ENCODE measurements at places on chromosomes 13 and 19.

DNA sequence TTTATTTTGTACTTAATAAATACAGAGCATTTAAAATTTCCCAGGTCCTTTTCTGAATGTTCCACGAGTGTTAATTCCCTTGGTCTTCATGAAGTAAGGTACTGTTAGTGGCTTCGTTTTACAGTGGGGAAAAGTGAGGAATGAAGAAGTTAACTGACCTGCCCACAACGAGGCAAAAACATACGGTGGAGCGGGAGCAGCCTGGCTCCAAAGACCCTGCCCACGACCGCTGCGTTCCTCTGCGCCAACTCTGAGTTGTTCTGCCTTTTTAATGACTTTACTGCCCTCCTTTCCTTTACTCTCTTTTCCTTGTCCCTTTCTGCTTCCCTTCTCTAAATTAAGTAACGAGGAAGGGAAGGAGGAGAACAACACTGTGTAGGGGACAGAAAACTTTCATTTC is 392.9 kb downstream of the PCDH9 start:
- no peak for DNase-seq

GRCh38 chr19:45515081-45515624 is 7.9 kb downstream of the VASP start:
- no peak for DNase-seq

DNA sequence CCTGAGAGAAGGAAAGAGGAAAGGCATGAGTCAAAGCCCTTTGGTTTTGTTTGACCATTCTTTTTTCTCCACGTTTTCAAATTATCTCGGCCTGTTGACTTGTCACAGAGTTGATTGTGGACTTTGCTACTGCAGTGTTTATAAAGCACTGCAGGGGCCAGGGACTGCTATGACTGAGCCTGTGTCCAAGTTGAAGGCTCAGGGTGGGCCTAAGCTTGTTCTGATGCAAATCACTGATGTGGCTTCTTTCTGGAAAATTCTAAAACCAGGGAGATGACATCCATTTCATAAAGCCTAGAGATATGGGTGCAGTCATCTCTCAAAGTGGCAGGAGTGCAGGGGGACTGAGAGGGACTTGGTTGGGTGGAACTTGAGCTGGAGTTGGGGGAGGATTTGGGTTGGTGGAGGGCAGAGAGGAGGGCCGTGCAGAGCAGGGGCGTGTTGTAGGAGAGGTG is 1.2 kb upstream of the CXCL17 start:
- no peak for DNase-seq

- peak; percentile 67 for DNase-seq
These were observed 25.9 kb downstream of the EFNA2 start for GRCh38 chr19:1311543-1312091.

DNA sequence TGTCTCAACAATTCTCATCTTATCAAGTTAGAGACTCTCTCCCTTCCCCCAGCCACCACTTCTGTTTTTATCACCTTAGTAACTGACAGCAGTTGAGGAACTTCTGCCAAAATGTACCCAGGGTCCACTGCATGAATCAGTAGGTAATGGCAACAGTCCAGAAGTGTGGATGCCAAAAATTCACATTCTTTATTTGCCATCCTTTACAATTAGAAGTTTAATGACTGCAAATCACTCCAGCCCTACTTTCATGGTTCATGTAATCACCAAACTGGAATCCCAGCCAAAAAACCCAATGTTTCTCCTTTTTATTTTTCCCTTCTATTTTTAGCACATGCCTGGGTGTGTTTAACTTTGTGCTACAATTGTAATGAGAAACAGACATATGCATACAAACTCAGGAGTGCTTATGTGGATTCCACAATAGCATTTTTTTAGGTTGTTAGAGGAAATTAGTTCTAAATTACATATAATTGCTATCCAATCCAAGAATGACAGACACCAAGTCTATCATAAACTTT is 243.5 kb downstream of the RGCC start:
- no peak for DNase-seq

GRCh38 chr13:41148419-41149283 is 16.0 kb upstream of the KBTBD6 start:
- DNase-seq = no peak

GRCh38 chr19:56107626-56108351 is 13.3 kb downstream of the ZNF787 start:
- no peak for DNase-seq

GRCh38 chr13:50593207-50593606 is 250.3 kb downstream of the DLEU7 start:
- DNase-seq = no peak

DNA sequence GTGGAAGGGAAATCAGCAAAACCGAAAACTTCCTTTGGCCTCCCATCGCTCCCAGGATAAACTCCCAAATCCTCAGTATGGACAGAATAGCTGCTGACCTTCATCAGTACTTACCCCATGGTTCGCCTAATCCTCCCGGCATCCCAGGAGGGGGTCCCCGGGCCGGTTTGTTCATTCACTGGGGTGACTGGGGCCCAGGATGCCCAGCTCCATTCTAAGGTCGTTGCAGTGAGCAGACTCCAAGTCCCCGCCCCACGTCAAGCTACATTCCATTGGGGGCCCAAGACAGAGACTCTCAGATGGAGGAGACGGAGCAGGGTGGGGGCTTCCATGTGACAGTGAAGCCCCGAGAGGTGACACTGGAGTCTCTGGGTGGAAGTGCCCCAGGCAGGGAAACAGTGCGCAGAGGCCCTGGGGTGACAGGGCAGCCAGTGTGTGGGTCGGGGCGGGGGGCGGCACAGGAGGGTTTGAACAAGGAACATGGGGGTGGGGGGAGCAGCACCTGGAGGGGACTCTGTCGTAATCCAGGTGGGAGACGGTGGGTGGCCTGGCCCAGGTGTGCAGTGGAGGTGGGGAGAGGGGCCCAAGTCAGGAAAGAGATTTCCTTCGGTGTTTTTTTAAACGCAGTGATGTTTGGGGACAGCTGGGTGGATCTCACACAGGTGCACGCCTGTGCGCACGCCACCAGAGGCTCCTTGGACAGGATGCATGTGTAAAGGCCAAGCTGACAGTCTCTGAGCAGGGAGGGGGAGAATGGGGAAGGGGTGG is 5.1 kb downstream of the SSBP4 start:
- no peak for DNase-seq

DNA sequence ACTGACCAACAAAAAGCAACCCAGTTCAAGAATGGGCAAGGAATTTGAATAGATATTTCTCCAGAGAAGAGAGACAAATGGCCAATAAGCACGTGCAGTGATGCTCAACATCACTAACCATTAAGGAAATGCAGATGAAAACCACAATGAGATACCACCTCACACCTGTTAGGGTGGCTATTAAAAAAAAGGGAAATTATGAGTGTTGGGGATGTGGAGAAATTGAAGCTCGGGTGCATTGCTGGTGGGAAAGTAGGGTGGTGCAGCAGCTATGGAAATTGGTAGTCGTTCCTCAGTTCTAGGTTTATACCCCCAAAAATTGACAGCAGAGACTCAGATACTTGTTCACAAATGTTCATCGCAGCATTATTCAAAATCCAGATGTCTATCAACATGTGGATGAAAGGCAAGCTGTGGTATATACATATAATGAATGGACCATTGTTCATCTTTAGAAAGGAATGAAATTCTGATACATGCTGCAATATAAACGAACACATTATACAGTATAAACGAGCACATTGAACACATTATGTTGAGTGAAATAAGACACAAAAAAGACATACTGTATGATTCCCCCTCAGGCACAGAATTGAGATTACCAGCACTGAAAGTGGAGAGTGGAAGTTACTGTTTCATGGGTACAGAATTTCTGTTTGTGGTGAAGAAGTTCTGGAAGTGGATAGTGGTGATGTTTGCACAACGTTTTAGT is 927 bp downstream of the CHAMP1 start:
- no peak for DNase-seq

DNA sequence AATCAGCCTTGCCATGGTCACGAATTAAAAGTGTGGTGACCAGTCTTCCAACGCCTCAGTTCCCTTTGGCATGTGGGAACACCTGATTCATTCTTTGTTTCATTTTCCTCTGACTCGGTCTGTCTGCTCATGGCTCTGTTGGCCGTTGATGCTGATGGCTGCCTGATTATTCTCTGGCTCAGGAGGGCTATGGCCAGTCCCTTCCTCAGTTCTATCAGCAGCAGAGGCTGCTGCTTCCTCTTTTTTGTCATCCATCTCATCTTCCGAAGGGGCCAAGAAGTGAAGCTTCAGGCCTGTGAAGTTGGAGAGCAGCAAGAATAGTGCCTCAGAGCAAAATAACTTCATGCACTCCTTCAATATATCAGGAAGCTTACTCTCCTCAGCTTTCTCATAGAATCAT is 9.5 kb upstream of the MLNR start:
- no peak for DNase-seq

- no peak for DNase-seq
These were observed 13.1 kb upstream of the WTIP start for GRCh38 chr19:34468409-34468808.

- no peak for DNase-seq
These were observed 116.6 kb downstream of the KL start for GRCh38 chr13:33132644-33133440.

GRCh38 chr19:13718733-13719132 is 45.6 kb upstream of the MRI1 start:
- DNase-seq = no peak

DNA sequence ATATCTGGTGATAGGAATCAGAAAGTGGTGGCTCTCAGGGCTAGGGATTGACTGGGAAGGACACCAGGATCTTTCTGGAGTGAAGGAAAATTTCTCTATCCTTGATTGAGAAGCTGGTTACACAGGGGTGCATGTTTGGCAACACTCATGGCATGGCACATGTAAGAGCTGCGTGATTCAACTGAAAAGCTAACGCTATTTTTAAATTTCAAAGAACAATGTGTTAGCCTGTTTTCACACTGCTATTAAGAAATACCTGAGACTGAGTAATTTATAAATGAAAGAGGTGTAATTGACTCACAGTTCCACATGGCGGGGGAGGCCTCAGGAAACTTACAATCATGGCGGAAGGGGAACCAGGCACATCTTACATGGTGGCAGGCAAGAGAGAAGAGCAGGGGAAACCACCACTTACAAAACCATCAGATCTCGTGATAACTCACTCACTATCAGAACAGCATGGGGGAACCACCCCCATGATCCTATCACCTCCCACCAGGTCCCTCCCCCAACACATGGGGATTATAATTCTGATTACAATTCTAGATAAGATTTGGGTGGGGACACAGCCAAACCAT is 7.4 kb downstream of the SIGLEC8 start:
- DNase-seq = no peak

DNA sequence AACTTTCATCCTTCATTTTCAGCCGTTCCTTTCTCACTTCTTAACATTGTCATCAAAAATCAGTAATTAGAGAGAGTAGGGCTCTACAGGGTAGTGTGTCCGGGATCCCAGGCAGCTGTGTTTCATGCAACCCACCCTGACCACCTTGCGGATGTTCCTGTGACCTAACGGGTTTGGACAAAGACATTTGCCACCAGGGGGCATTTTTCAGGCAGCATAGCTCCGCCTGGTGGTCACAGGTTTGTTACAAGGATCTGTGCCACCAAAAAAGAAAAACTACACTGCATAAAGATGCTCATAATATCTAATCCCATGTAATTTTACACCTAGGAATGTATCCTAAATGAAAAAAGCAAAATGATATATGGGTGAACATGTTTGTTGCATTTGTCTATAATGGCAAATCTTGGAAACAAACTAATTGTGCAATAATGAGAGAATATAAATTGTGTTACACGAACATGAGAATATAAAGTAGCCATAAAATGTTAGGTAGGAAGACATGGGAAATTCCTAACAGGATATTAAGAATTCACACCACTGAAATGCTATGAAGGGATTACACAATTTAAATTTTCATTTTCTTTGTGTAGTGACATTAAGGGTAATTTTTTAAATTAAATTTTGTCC is 123.0 kb downstream of the SLC7A1 start:
- DNase-seq = no peak

DNA sequence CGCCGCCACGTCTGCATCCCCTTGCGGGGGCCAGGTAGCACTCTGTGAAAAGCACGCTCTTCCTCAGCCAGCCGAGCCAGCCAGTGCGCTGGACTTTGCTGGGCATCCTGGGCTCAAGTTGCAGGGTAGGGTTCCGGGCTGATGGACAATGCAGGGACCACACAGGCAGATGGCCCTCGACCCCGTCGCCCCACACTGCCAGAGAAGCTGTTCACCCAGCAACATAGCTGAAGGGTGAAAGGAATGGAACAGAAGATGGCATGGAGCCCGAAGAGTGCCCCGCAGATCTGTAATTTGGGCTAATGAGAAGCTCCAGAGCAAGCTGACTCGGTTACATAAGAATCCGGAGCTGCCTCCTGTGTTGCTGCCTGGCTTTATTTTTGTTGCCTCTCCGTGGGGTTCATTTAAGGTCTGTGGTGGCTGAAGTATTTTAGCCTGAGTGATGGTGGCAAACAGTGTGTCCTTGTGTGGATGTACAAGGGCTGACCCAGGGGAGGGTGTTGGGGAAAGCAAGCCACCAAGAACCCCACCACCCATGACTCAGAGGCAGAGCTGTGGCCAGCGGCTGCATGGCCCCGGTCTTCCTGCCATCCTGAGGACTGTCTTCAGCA is 105.8 kb downstream of the SOX1 start:
- DNase-seq = no peak

DNA sequence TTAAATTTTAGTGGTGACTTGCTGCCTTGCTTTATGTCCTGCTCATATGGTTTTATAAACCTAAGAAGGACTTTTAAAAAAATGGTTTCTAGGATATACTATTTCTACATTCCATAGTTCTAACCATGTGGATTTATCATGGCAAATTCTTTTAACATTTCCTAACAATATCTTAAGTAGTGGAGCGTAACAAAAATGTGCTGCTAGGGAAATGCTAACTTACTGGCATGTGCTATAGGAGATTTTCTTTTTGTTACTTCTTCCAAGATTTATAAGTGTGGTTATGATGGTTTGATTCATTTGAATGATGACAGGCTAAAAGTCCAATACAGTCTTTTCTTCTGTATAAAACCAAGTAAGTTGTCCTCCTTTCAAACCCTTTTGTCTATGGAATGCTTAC is 713.7 kb downstream of the SLITRK1 start:
- no peak for DNase-seq

GRCh38 chr19:52742516-52742915 is 7.7 kb upstream of the ZNF611 start:
- no peak for DNase-seq

- no peak for DNase-seq
These were observed 9.6 kb upstream of the BBC3 start for GRCh38 chr19:47240556-47240955.

GRCh38 chr13:47326061-47326460 is 429.2 kb upstream of the HTR2A start:
- DNase-seq = no peak

DNA sequence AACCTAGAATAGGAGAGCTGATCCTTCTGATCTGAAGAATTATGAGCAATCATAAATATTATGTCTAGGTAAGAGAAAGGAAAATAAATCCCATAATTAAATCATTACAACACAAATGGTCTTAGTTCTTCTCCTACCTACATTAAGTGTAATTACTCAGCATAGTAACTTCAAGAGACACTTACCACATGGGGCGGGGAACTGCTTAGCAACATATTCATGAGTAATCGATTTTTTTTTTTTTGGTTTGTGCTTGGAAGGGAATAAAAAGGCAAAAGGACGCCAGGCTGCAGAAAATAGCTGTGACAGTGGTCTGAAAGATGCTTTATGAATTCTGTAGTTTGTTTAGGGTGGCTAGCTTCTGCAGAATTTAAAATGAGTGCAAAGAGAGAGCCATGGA is 103.3 kb upstream of the HTR2A start:
- no peak for DNase-seq

All from type B pancreatic cell (in vitro differentiated cells).